ENCODE measurements at places on chromosomes 4 and X.

GRCh38 chr4:158008551-158009218 is 164.1 kb downstream of the GASK1B start:
- DNase-seq, result no peak

GRCh38 chr4:15188605-15189539 is 186.6 kb downstream of the CPEB2 start:
- DNase-seq, result no peak

DNA sequence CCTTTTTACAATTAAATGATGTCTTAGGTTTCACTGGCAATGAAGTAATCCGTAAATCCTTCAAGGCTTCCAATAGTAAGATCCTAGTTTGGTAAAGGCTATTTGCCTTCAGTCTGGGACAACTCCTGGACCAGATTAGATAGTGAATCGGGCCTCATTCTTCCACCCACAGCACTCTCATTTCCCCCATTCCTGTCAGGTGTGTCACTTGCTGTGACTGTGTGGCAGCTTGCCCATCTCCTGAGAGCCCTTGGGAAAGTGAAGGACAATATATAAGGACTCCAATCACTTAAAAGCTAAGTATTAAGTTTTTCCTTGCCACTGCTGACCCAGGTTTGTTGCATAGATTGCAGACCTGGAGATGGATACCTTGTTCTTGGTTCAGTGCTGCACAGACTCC is 3.3 kb upstream of the GASK1B start:
- DNase-seq, result no peak

- DNase-seq, result no peak
Measured at GRCh38 chrX:34288782-34289181, 156.7 kb upstream of the FAM47A start.

DNA sequence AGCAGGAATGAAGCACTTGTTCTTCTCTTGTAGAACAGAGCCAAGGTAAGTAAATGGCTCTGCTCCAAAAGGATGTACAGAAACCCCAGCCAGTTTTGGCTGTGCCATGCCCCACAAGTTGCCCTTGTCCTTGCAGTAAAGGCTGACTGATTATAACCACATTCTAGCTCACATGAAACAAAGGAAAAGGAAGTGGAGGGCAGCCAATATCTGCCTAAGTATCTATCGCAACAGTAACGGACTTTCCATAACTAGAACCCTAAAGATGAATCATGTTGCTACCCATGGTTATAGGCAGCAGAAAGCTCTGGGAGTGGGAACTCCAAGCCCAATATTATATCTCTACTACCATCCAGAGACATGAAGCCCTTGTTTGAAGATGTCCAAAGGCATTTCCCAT is 95.7 kb downstream of the COMMD8 start:
- DNase-seq, result no peak

- no peak for DNase-seq
Measured at GRCh38 chr4:165464813-165465381, 86.1 kb downstream of the CPE start.

DNA sequence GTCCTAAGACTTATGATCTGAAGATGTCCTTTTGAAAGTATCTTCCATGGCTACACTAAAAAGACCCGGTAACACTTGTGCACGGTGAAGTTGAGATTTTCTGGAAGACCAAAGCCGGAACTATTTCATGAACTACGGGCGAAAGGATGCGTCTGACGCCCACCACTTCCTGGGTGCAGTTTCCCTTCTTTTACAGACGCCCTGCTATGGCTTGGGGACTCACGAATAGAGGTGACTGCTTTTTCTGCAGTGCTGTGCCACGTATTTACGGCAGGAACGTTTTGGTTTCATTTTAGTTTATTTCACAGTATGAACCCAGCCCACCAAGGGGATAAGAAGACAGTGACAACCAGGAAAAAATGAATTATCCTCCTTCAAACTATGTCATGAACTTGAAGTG is 180.4 kb downstream of the AFAP1 start:
- peak; percentile 14 for DNase-seq

DNA sequence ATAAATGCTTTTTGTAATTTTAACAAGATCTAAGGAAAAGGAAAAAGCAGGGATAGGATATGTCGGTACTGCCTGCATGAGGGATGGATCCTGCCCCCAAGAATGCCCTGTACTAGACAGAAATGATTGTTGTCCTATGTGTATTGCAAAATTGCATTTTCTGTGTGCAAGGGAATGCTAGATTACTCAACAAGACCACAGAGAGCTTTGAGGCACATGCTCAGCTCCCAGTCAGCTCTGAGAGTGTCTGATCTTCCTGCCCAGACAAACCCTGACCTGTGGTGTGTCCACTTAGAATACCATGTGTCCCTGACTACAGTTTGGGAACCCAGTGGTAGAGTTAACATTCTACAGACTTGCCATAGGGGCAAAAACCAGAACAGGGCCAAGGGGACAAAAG is 129.2 kb upstream of the PAK3 start:
- DNase-seq, result no peak

DNA sequence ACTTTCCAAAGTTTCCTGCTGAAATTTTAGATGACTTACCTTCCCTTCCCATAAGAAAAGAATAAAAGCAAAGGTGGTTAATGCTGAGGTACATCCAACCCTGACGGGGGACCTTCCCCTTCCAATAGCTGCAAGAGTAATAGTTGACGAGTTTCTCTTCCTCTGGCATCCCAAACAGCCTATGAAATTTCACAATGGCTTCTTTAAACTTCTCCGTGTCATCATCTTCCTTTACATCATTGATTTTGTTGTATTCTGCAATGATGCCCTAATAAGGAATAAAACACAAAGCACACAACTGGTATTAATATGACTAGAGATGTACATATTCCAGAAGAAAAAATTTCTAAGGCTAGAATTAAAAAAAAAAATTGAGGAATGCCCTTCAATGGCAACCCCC is 76.6 kb downstream of the TBC1D9 start:
- DNase-seq, result no peak

DNA sequence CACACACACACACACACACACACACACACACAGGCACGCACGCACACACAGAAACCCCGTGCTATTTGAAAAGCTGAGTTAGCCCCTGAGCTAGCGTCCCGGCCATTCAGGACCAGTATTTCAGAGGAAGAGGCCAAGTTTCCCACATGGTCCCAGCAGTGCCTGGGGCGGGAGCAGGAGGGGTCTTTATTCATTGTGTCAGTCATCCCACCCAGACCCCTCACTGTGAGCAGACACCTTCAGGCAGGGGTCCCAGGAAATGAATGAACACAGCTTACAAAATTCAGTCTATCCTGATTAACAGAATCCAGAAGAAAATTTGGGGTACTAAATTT is 58.1 kb downstream of the ZFYVE28 start:
- no peak for DNase-seq

DNA sequence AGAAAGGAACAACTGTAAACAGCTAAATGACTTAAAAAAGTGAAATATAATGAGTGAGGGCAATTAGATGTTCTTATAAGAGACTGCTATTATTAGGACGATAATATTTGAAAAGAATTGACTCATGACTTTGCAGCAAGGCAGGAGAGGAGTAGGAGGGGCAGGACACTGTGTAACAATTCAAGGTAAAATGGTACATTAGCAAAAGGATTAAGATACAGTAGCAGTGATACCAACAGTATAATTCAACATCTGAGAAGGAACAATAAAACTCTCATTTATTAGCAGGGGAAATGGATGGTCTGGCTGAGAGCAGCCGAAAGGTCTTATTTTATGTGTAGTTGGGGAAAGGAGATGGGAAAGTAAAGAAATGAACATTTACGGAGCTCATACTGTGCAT is 315.5 kb upstream of the BOD1L1 start:
- DNase-seq, result no peak

- DNase-seq, result no peak
Measured at GRCh38 chr4:185304541-185304940, 91.2 kb downstream of the LRP2BP start.

DNA sequence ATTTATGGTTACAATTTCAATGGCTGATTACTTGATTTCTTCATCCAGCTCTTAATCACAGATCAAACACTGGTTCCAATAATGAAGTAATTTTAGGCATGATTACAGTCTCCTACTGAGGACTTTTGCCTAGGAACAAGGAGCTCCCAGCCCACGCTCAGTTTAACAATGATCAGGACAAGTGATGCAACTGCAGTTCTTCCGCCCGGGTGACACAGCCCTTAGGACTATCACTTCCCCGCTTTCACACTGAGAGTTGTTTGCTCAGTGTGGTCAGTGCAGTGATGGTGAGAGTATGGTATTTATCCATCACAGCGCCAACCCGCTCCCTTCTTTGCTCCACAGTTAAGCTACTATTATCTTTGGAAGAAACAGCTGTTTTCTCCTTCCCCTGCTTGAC is 203.2 kb upstream of the MBNL3 start:
- no peak for DNase-seq

- DNase-seq, result no peak
Measured at GRCh38 chr4:76996445-76996844, 46.9 kb downstream of the SEPTIN11 start.

GRCh38 chrX:136585262-136585661 is 53.2 kb downstream of the VGLL1 start:
- DNase-seq, result no peak

DNA sequence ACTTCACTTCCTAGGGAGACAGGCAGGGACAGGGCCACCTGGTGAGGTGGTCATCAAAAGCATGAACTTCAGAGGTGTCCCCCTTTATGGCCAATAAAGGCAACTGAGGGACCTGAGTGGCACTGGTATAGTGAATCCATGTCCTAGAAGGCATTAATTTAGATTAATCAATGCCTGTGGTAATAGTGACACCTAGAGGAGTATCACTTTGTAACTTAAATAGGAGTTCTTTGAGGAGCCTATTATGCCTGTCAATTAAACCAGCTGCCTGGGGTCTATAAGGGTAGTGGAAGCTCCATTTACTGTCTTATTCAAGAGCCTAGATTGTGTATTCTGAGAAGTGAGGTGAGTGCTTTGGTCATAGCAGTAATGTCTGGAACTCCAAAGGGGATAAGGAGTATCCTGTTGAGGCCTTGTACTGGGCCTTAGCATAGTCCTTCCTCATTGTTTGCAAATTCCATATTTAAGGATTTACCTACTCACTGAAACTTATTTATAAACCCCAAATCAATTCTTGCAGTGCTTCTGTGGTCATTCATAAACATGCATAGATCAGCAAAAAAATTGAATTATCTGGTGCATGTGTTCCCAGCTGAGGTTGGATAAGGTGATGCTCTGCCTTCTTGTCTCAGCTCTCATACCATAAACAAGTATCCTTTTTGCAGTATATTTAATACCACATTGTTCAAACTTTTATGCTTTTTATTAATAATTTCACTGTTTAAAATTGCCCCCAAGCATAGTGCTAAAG is 213.8 kb upstream of the RADX start:
- DNase-seq, result no peak

- no peak for DNase-seq
Measured at GRCh38 chrX:149908308-149908707, 21.1 kb upstream of the HSFX4 start.

- no peak for DNase-seq
Measured at GRCh38 chr4:135492439-135492838, 1290.8 kb upstream of the PABPC4L start.

DNA sequence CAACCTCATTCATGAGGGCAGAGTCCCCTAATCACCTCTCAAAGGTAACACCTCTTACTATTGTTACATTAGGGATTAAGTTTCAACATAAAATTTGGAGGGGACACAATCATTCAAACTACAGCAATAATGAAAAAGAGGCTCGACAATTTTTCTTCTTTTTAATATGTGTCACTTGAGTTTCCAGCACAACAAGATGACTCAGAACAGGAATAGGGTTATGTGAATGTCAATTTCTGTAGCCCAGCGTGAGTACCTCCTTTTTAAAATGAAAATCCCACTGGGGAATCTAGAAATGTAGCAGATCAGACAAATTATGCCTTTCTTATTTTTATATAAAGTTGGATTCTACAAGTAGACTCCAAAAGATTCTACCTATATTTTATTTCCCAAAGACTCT is 83.7 kb downstream of the ZNF330 start:
- DNase-seq, result no peak

DNA sequence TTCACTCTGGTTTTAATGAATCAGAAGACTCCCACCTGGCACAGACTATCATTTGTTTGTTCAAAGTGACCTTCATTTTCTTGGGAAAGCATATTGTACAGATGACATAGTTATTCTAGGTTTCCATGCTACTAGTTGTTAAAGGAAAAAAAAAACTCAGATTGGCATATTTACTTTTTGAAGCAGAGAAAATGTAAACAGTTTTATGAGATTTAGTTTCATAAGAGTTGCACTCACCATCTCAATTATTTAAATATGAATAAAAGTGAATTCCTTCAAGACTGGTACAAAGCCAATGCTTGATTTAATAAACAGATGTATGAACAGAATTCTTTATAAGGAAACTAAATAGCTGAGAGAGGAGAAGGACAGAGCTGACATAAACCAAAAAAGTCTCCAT is 280.3 kb upstream of the UGT8 start:
- DNase-seq, result no peak

DNA sequence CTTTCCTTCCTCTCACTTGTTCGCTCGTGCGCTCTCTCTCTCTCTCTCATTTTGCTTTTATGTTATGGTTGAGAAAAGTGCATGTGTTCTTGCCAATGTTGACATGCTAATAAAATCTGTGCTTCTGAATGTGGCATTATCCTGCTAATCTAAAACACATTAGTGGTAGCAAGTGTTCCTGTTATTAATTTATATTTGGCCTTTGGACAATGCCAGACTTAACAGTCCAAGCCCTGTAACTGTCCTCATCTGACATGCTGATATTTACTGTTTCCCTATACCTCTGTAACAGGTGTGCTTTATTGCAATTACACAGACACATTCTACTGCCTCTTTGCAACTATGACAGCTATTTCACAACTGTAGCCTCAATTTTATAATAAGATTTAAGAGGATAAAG is 2.7 kb downstream of the PPARGC1A start:
- no peak for DNase-seq

GRCh38 chr4:154364066-154364845 is 127.3 kb downstream of the DCHS2 start:
- no peak for DNase-seq

DNA sequence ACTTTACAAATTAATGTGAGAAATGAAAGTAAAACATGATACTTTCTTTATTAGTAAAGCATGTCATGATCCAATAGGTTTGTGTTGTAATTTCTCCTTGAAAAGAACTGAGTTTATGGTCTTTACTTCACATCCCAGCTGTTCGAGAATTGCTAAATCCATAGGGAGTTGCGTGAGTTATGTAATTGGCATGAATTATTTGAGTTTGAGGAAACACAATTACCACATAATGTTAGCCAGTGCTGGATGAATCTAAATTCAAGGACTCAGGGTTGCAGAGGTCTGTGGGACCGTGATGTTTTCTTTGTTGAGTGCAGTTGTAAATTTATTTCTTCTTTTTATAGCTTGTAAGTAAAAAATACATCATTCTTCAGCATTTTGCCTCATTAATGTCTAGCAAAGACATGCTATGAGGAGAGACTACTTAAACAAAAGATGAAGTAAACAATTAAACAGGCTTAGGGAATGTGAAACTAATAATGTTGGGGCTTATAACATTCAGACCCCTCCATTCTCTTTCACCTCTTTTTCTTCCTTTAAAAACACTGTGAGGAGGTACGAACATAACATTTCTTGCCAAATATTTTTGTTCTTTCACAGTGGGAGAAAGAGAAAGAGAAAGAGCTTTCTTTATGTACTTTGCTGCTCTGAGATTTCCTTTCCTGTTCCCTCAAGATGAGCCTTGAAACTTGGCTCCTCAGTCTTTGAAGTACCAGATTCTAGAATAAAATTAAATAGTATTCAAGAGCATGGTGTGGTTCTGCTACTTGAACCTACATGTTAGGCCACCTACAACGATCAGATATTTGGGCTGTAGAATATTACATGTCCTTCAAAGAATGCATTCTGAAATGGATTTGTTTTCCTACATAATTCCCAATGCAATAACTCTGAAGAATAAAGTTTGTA is 159.6 kb upstream of the ANK2 start:
- DNase-seq, result no peak

- peak; percentile 13 for DNase-seq
Measured at GRCh38 chrX:76428243-76429130, 977 bp downstream of the MAGEE1 start.

Measured in stimulated activated CD8-positive, alpha-beta memory T cell treated with anti-CD3 and anti-CD28 coated beads, Interleukin-7, amount 100 ng/mL, for 1 hour (primary cell).